Activated T-cell treated with anti-CD3 and anti-CD28 coated beads, Interleukin-2, amount 50 U/mL, for 4 hours (primary cell): ENCODE measurements at places on chromosomes 5 and 9. TPM values are rescaled to one million over a fixed set of nuclear protein-coding genes. Genes with fewer than 3 reads are reported as not detected.

Gene PCDHAC1
- total RNA-seq: 0.05 TPM

Gene UBE2B
- total RNA-seq: 84.1 TPM

Gene TPRN
- 15.4 TPM for total RNA-seq

Gene NXNL2
- not detected for total RNA-seq

Gene CNTNAP3
- total RNA-seq: not detected
